LHCN-M2 (cell line): ENCODE measurements at places on chromosomes 2 and 18. TPM values are rescaled to one million over a fixed set of nuclear protein-coding genes. Genes with fewer than 3 reads are reported as not detected.
A peak's percentile ranks its signal among the peaks of the same experiment; 100 is the strongest.

The SIX3 gene
- total RNA-seq: not detected in 2 replicates

The EGR4 gene
- total RNA-seq: not detected in 2 replicates

The ANKRD30BL gene
- total RNA-seq: not detected in 2 replicates

The IL1RL1 gene
- not detected in 2 replicates for total RNA-seq

DNA sequence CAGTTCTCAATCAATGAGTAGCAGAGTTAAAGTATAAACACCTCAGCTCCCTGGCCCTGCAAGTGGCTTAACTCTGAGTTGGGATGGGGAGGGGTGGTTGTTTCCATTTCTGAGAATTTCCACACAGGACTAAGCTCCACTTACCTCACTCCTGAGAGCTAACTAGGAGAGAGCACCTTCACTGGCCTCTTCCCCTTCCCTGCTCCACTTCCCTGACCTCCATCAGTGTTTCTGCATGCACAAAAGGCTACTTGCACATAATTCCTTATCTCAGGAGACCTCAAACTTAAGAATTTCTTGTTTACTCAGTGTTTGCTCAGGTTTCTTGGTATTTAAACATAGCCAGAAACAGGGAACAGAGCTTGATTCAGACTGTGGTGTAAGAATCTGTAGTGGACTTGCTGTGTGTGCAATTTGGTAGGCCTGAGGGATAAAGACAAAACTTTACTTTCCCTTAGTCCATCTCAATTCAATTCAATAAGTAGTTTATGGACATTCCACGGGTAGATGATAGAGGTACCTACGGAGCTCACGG, 97.2 kb downstream of the PID1 start:
- DNase-seq: no peak

- peak; percentile 43 for DNase-seq
These were observed 64.8 kb upstream of the STK39 start for GRCh38 chr2:168312036-168312822.

- DNase-seq: peak; percentile 11
These were observed 84.7 kb downstream of the ZNF407 start for GRCh38 chr18:74682141-74682990.

- peak; percentile 11 for DNase-seq
These were observed 36.6 kb downstream of the RPL31 start for GRCh38 chr2:101038455-101039255.

- no peak for DNase-seq
These were observed 190.5 kb downstream of the ALPK2 start for GRCh38 chr18:58438161-58438957.

- DNase-seq: no peak
These were observed 316.9 kb upstream of the LRRTM4 start for GRCh38 chr2:77839102-77839501.

GRCh38 chr2:2636813-2637212, 305.7 kb upstream of the MYT1L start:
- no peak for DNase-seq

DNA sequence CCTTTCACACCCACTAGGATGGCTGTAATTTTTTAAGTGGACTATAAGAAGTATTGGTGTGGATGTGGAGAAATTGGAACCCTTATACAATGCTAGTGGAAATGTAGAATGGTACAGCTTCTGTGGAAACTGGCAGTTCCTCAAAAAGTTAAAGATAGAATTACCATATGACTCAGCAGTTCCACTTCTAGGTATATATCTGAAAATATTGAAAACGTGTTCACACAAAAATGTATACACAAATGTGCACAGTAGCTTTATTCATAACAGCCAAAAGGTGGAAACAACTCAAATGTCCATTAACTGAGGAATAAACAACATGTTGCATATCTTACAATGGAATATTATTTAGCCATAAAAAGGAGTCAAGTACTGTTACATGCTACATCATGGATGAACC, 17.7 kb downstream of the TANK start:
- DNase-seq: no peak

GRCh38 chr18:57073501-57074187, 73.2 kb upstream of the BOD1L2 start:
- no peak for DNase-seq
